NCI-H2029 (cell line): ENCODE measurements at places on chromosomes 5 and 9.

DNA sequence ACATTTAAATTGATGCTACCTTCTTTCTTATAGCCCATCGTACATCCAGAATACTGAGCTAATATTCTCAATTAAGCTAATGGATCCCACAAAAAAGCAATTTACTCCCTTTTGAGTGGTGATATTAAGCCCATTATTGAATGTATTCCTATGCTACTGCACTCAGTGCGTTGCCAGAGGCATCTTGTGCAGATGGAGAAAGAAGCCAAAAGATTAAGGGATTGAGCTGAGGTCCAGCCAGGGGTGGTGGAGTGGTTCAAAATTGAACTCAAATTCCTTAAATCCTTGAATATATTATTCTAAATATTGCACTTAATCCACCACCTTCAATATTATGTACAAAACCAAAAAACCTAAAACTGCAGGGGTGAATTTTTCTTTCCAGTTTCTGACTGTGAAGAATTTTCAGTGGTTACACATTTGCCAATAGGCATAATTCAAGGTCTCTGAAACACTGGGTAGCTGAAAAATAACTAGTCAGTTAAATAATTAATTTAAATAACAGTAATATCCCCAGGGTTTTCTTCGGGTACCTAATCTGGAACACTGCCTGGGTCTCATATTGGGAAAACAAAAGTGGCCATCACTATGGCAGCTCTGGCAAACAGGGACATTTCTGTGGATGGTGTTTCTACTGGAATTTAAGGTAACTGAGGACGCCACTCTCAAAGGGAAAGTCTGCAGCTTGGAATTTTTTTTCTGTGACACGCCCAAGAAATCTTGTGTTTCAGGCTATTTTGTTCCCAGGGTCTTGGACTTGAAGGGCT, 6.2 kb upstream of the LIFR start:
- no peak for DNase-seq

DNA sequence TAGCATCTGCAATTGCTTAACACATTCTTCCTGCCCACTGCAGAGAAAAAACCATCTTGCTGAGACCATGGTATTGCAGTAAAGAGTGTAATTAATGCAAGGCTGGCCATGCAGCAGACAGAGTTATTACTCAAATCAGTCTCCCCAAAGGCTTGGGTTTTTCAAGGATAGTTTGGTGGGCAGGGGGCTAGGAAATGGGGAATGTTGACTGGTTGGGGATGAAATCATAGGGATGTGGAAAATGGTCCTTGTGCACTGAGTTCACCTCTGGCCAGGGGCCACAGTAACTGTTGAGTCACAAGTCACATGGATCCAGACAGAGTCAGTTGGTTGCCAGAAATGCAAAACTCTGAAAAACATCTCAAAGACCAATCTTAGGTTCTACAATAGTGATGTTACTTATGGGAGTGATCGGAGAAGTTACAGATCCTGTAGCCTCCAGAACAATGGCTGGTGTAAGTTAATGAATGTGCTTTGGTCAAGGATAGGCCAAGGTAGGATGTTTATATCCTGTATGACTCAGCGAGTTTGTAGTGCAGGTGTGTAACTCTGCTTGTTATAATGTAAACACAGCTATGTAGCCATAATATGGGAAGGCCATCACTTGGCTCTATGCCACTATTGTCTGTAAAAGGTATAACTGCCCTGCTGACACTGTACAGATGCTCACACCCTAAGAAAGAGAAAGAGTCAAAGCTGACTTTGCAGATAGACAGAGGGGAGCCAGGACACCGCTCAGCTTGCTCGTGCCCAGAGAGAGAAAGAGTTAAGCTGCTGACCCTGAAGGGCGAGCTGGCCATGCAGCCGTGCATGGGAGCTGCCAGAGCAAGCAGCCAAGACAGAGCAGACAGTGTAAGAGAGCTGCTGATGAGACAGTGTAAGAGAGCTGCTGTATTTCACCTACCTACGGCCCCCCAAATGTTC, 27.2 kb downstream of the C9orf152 start:
- DNase-seq, result peak; percentile 11

GRCh38 chr5:37991301-37992299, 151.8 kb upstream of the GDNF start:
- DNase-seq, result no peak

- DNase-seq, result no peak
Observed at GRCh38 chr5:87120518-87121303, 147.0 kb upstream of the RASA1 start.

DNA sequence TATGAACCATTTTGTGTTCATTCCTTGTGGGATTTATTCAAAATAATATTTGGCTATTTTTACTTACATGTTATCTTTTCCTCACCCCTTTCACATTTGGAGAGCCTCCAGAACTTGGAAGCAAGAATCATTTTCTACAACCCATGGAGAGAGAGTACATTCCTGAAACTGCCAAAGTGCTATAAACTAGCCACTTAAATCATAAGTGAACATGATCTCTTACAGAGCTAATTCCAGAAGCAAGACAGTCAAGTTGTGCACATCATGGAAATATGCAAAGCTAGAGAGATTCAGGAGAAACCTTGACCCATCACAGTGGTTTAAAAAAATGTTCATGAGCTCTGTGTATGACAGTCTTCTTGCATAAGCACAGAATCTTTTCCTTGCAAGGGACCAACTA, 883.6 kb upstream of the C9orf72 start:
- DNase-seq, result no peak

- no peak for DNase-seq
Observed at GRCh38 chr5:107779437-107779836, 108.7 kb upstream of the EFNA5 start.

DNA sequence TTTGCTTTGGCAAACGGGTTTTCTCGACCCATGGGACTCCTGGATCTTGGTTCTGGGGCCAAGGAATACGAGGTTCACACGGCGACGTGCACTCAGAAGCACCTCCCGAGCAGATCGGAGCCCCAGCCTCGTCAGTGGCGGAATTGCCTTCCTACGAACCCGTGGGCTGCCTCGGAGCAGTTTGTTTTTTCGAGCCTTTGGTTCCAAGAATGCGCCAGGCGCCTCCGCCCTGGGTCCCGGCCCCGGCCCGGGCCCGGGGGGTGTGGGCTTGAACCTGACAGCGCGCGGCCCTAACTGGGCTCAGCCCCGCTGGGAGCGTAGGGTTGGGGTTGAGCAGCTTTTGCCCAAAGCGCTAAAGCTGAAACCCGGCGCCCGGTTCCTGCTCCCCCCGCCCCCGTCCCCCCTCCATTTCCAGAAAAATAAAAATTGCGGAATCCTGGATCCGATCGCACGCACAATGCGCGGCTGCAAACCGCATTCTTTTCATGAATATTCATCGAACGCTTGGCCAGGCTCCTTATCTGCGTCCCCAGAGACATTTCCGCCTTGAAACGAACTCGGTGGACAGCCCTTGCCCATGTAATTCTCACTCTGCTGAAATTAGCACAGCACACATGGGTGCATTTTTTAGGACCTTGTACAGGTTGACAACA, 1.0 kb downstream of the BASP1 start:
- no peak for DNase-seq

- DNase-seq, result peak; percentile 39
Observed at GRCh38 chr5:88984040-88984439, 101.1 kb upstream of the MEF2C start.

DNA sequence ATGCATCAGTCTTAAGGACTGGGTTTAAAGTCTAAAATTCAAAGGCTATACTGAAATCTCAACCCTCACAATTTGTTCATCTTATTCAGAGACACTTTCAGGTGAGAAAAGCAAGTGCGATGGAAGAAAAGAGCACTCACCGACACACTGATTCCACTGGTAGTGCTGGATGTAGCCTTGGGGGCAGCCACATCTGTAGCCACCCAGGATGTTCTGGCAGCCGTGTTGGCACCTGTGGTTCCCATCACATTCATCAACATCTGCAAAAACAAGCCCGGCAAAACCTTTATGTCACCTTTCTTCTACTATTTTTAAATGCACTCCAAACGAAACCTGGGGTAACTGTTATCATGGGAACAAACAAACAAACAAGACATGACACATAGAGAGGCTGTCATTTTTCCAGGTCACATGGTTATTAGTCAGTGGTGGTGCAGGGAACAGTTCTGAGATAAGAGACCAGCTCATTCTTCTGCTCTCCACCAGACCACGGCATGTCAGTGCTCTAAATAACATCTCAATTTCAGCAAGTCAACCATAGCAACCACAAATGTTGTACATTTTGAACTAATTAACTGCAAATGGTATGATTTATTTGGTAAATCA, 188.4 kb downstream of the SLC12A2 start:
- no peak for DNase-seq

- DNase-seq, result no peak
Observed at GRCh38 chr5:163712011-163712410, 206.6 kb downstream of the MAT2B start.

DNA sequence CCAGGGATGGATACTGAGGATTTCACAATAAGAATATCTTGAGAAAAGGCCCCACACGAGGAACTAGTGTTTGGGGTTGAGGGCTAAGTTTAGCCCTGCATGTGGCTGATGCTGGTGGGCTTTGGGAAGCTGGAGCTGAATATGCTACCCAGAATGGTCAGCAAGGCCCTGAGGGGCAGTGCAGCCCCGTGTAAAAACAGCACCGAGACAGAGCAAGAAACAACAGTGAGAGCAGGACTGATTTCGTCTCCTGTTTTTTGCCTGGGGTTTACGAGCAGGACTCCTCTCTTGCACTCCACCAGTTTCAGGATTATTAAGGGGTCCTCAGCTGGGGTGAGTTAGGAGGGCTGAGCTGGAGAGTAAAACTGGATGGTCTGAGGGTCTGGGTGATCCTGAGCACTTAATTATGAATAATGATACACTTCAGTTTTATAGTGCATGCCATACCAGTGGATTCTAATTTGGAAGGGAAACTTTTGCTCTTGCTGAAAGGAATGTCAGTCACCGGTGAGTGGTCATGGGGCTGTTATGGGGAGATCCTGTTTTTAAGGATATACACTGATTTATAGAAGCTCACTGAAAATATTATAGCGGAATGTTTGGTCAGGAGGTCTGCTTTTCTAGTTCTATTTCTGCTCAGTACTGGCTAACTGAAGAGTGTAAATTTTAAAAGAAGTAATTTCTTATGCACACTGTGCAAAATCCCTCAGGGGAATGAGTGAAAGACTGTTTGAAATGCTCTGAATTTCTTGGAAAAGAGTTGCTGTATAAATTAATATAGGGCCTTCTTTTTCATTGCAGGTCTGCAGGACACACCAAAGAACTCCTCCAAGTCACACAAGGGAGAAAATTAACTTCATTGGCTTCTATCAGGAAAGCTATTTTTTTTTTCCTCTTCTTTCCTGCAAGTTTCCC, 42.7 kb upstream of the NFIB start:
- no peak for DNase-seq

DNA sequence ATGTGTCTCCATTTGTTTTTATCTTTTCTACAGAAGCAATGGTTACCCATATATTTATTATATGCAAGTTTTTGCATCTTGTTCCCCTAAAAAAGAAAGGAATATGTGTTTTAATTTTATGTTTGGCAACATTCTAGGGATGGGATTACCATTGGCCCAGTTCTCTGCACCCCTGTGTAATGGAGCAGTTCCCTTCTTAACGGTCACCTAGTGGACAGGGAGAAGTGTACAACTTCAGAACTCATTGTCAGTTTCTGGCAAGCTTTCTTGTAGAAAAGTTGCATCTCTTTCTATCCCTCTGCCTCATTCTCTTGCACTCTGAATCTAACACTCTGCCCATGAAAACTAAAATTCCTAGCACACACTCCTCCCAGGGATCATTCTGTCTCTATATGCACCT, 78.2 kb downstream of the DOCK8 start:
- DNase-seq, result no peak

GRCh38 chr5:76556511-76557221, 66.5 kb downstream of the F2RL2 start:
- DNase-seq, result no peak

DNA sequence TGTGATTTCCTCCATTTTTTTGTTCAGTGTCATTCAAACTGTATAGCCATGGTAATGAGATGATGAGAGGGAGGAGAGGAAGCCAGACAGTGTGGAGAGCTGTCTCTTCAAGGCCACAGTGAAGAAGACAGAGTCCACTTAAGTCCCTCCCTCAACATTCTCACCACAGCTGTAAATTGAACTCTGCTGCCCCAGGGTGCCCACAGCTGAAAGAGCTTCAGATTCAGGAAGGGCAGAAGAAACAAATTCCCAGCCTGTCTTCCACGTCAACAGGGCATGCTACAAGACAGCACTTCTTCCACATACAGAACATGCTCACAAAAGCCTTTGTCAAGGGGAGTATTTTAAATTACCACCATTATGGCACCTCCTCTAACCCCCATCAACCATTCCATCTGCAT, 100.4 kb downstream of the KLHL3 start:
- no peak for DNase-seq

DNA sequence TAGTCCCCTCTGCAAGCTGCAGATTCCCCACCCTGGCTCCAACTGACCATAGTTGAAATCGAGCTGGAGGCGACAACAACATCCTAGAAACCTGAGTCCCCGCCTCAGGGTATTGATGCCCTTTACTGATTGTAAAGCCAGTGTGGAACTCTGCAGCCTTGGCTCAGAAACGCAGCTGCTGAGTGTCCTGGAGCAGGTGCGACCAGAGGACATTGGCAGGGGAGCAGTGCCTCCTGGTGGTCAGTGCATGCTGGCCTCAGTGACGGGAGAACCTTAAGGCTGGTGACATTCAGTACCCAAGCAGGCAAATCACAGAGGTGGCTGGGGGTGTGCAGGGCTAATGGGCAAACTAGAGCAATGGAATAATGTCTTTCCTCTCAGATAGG, 20.4 kb upstream of the ZNF354B start:
- peak; percentile 31 for DNase-seq

DNA sequence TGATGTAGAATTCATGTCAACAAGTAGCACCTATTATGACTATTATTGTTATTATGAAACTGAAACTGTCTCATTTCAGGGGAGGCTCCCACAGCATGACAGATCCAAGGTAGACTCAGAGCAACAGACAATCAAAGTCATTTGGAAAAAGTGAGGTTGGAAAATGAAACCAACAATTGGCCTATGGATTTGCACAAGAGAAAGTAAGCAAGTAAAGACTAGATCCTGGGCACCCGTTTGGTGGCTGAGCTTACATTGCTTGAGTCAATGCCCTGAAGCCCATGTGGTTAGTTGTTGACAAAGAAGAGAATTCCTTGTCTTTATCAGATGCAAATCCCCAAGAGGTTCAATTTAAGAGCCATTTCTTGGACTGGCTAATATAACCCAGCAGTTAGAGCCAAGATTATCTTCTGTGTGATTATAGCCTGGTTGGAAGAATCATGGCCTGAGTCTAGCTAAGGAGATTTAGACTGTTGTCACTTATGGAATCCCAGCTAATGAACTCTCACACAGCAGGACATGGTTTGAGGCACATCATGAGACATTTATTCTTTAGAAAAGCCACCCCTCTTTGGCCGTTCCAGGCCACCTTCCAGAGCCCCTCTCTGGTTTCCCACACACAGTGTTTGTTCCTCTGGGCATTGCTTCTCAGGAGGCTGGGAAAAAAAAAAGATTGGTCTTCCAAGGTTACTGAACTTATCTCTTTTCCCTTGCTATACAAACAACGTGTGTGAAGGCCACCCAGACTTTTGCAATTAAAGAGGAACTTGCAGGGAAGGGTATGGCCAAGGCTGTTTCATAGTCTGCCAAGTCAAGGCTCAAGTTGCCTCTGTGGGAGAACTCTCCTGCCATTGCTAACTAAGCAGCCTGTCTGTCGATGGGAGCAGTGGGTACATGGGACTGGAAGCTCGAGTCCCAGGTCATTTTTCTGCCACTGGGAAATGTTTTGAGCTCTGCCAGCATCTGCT, 399.5 kb downstream of the ENC1 start:
- no peak for DNase-seq

- DNase-seq, result no peak
Observed at GRCh38 chr9:2289263-2289662, 274.1 kb downstream of the SMARCA2 start.

GRCh38 chr5:141003031-141003430, 36.8 kb downstream of the PCDHAC2 start:
- DNase-seq, result no peak
